ENCODE measurements at places on chromosomes 2 and 18.

- no peak for DNase-seq
Measured at GRCh38 chr2:216535454-216535995, 36.9 kb downstream of the RPL37A start.

- no peak for DNase-seq
Measured at GRCh38 chr2:194182888-194183287, 1474.1 kb upstream of the SLC39A10 start.

GRCh38 chr2:24115057-24115456 lies 8.1 kb downstream of the PFN4 start:
- no peak for DNase-seq

DNA sequence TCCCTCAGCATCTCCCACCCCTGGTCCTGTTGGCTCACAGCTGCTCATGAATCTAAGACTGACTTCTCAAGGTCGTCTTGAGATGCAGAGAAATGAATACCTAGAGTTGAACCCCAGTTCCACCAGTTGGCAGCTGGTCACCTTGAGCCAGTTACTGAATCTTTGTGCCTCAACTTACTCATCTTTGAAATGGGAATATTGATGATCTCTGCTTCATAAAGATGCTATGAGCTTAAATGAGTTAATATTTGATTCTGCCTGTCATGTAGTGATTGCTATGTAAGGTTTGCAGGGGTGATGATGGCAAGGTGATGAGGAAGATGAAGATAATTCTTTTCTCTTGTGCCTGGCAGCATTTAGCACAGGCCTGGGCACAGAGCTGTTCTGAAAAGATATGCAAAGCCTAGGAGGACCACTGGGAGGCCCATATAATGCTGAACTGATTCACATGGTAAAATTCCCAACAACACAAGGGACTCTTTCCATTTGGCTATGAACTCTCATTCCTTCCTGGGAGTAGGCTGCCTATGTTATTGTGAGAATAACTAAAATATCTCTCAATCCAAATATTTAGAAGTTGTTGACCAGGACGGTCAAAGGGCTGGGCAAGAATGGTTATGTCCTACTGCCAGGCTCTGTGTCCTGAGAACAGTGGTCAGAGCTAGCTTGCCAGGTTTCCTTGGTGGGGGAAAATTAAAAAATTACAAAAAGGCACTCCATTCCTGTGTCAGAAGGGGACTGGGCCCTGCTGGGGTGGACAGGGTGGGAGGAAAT lies 70.9 kb downstream of the APOB start:
- no peak for DNase-seq

DNA sequence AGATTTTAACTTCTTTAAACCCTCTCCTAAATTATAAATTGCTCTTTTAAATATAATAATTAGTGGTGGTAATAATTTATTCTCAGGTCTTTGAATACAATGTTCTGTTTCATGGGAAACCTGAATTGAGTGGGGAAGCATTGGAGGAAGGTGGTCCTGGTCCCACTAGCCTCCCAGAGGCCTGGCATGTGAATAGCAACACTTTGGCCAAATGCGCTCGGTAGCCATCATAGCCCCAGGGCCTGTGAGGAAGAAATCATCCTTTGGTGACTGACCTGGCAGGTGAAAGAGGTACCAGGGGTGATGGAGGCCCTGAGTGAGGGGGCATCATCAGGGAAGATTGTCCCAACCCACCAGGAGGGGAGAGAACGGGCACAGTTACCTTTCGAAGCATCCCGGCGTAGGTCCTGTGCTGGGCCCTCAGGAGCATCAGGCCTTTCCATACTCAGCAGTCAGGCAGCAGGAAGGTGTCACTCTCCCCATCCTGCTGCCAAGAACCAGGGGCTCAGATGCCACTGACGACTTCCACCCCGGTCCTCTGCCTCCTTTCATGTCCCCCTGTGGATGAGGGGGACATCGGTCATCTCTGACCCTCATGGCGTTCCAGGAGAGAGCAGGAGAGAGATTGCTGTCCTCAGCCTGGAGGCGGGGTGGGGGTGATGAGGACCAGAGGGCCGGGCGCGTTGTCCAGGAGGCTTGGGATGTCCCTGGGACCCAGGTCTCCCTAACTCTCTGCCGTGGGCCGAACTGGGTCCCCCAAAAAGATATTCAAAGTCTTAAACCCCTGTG lies 78.6 kb upstream of the HPCAL1 start:
- DNase-seq = no peak

- DNase-seq = no peak
Measured at GRCh38 chr18:25042641-25043051, 309.3 kb downstream of the ZNF521 start.

DNA sequence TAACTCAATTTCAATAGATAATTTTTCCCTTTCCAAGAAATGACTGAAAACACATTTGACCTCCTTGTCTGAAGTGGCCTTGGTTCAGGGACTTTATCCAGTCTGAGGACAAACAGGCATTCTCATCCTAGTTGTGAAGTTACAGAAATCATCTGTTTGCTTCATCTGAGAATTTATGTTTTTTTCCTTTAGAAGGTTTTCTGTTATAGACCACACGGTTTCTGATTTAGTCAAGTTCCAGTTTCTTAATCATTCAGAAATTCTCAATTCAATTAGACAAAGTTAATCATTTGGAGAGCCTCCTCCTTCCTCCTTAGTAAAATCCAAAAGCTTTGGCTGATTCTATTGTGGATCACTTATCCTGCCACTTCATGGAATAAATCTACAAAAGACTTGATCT lies 60.9 kb downstream of the ICOS start:
- DNase-seq = no peak

GRCh38 chr18:63312737-63313395 lies 6.7 kb downstream of the BCL2 start:
- no peak for DNase-seq

GRCh38 chr2:7633566-7634153 lies 716.4 kb downstream of the RNF144A start:
- no peak for DNase-seq

DNA sequence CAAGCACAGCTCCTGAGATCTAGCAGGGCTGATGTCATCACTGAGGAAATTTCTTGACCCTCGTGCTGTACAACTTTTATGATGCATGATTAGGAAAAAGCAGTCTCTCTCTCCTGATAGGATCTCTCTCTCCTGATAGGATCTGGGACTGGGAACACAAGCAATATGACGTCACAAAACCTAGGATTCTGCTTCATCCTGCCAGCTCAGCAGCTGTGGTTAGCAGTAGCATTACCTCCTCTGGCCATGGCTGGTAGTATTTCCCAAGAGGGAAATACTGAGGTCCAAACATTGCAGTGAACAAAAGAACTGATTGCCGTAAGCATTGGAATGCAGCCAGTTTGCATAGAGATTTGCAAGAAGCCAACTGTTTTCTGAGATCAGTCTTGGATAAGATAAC lies 521.2 kb upstream of the POU3F3 start:
- no peak for DNase-seq

- no peak for DNase-seq
Measured at GRCh38 chr18:79399275-79400081, 3.7 kb downstream of the NFATC1 start.

GRCh38 chr2:73935641-73936040 lies 9.0 kb downstream of the DGUOK start:
- DNase-seq = no peak

GRCh38 chr18:51811883-51812282 lies 528.1 kb upstream of the DCC start:
- no peak for DNase-seq

- DNase-seq = no peak
Measured at GRCh38 chr2:148362144-148362796, 282.3 kb upstream of the EPC2 start.

GRCh38 chr2:101360232-101360631 lies 27.1 kb downstream of the CREG2 start:
- DNase-seq = no peak

DNA sequence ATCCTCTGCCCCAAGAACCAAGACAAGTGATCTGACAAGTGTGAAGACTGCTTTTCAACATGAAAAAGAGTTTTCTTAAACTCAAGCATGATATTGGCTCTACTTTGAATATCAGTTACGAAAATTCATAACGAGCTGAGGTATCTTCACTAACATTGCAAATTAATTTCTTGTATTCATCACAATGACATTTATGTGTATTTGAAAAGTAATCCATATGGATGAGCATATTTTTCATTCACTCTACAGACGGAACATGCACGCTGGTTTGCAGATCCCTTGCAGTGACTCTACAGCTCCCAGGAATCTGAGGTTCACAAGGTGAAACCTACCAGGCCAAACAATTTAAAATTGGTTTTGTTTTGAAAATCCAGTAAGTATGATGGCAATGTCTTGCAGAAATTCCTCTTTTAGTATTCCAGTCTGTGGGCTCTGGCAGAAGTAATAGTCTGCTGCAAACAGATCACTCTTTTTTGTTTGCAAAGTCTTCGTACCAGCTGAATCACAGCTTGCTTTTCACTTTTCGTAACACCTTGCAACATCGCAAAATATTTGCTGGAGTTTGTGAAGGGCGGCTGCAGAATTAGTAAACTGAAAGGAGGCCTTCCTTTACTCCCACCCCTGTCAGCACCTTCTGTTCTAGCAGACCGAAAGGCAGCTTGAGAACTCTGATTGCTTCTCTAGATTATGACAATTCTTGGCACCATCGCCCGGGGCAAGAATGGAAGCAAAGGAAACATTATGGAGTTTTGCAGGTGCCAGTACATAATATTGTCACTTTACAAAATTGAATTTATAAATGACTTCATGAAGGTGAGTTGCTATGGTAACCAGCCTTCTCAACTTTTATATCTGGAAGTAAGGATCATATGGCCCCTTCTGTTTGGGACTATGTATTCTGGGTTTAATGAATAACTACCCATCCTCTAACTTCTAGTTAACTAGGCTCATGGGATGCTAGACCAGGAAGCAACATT lies 168.7 kb downstream of the TMEM247 start:
- DNase-seq = no peak

DNA sequence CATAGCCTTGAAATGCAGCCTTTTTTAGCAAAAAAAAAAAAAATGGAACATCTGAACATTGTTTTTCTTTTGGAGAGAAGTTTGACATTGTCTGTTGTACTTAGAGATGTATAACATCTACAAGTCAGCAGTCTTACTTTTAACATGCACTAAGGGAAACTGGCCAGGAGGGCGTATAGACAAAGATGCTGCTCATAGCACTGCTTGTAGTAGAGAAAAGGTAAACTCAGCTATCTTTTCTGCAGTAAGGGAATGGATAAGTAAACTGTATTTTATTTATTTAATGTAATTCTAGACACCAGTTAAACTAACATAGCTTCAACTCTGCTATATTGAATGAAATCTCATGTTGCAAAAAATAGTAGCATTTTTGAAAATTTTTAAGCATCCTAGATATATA lies 489.6 kb downstream of the PTPRM start:
- DNase-seq = no peak

DNA sequence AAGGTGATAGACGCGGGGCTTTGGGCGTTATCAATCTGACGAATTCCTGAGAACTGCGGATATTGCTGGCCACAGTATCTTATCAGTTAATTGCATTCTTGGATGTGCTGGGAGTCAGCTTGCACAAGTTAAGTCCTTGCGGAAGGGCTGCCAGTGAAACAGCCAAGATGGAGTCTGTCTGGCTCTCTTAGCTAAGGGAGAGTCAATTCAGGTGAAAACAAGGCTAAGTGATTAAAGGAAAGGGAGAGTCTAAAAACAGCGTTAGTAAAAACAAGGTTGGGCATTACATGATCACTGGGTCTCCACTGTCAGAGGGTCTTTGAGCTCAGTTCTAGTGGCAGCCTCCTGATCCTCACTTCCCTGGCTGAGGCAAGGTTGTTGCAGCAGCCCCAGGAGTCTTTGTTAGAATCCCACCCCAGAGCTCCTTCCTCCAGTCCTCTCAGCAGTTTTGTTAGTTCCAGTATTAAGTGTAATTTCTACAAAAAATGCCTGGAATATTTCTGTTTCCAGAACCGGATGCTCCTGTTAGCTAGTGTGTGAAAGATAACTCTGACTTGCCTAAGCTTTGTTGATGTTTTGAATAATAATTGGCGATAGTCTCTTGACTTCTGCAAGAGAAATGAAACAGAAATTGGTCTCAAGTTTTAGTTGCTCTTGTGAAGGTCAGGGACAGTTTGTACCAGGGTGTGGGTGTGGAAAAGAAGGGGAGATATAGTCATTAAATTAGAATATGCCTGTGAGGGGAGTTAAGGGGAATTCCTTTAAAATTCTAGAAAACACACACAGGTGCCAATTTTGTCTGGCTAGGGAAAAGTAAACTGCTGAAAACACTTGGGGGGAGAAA lies 10.6 kb downstream of the CFLAR start:
- no peak for DNase-seq

- DNase-seq = no peak
Measured at GRCh38 chr2:85278361-85278760, 49.4 kb downstream of the TGOLN2 start.

GRCh38 chr2:86360776-86361175 lies 23.4 kb upstream of the REEP1 start:
- no peak for DNase-seq

DNA sequence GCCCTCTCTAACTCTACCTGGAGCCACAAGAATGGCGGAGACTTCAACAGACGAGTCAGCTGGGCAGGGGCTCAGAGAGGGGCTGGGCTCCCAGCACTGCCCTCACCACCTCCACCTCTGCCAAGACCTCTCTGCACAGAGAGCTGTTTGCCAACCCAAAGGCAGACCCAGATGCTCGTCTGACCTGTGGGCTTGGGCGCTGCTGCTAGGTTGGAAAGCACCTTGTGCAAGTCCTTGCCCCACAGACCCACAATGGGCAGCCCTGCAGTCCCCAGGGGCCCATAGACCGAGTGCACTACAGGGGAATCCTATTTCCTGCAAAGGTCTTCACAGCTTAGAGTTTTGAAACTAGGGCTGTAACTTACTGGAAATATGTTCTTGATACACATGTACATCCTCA lies 13.3 kb downstream of the ACKR3 start:
- no peak for DNase-seq

DNA sequence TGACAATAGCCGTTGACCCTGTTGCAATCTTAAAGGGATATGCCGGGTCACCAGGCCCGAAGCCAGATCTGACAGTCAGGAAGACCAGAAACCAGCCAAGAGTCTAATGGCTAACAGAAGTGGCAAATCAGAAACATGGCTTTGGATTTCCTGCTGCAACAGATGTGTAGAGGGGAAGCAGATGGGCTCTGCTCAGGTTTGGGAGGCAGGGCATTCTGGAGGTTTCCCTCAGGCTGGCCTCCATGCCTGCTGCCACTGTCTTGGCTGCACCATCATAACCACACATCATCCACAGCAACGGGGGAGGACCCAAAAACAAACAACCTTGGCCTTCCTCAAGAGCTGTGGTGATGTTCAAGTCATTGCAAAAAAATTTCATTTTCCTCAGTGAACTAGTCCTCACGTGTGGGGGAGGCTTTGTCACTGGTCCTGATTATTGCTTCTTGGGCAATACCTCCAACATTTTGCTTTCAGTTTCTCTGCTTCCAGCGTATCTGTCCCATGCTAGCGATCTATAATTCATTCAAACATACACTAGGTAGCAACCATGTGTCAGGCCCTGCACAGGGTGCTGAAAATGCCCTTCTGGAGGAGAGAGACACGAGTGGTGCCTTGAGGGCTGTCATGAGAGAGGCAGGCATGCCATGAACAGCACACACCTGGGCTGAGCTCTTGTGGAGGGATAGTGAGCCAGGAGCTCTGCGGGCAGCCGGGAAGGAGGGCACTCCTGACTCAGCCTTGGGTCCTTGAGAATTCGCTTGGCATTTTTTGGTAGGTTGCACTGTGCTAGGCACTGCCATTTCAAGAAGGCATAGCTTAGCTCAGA lies 48.2 kb upstream of the LGALSL start:
- DNase-seq = peak; percentile 27
